ENCODE measurements at places on chromosomes 5 and 9.

DNA sequence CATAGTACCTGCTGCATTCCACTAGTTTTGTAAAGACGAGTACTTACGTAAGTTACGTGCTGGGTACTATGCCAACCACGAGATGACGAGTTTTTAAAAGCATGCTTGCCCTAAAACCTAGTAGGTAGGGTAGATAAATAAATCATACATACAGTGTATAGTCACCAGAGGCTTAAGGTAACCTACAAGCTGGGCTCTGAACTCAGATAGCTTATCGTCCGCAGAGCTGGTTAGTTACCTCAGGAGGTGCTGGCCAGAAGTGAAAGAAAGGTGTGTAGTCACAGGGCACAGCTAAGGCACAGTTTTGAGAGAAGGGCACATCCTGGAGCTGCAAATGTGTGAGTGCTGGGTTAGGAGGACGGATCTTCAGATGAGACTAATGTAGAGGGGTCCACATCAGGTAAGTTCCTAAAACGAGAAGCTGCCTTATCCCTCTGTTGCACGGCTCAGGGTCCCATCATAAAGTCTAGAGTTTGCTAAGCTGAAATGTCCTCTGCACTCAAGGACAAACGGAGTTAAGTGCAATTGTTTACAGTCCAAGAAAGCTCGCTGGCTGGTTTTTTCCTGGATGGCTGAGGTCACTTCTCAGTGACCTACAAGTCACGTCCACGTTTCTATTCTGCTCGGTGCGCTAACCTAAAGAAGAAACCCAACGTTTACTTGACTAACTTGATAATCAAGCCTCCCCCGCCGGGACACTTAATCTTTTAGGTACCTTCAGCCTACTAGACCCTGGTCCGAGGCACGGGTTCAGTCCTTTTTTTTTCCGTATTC is 1.1 kb upstream of the SNX24 start:
- peak; percentile 30 for DNase-seq

- no peak for DNase-seq
These were observed 342.4 kb downstream of the FGF10 start for GRCh38 chr5:44046619-44047364.

- DNase-seq = no peak
These were observed 5.6 kb downstream of the IFNA14 start for GRCh38 chr9:21234153-21234687.

DNA sequence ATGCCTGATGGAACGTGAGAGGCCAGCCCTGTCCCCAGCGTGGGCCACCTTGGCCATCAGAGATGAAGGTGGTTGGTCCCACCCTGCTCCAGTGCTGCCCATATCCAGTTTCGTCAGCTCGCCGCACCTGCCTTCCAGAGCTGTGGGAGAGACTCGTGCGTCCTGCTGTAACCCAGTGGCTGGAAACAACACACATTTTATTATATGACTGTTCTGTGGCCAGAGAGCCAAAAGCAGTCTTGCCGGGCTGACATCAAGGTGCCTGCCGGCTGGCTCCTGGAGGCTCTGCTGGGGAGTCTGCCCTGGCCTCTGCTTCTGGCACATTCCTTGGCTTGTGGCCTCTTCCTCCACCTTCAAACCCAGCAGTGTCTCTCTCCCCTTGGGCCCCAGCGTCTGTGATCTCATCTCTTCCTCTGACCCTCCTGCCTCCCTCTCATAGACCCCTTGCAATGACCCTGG is 94.7 kb downstream of the RXRA start:
- DNase-seq = no peak

DNA sequence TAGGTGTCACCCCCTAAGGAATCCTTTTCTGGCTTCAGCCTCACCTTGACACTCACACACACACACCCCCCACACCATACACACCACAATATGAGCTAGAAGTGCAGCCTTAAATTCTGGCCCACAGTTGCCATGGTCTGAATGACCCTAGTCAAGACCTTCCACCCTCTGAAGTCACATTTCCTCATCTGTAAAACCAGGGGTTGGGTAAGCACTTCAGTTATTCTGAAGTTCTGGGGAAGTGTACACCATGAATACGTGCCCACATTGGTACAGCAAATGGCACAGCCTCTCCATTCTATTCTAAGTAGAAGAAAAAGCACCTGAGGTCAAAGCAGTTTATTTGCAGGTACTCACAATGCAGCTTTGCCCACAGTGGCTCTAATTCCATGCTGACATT is 372.8 kb upstream of the KLF4 start:
- no peak for DNase-seq

- DNase-seq = no peak
These were observed 68.5 kb upstream of the FBXW11 start for GRCh38 chr5:172074896-172075295.

- no peak for DNase-seq
These were observed 60.0 kb upstream of the CDH6 start for GRCh38 chr5:31133488-31133887.

GRCh38 chr9:94746541-94747370 is 20.3 kb downstream of the AOPEP start:
- no peak for DNase-seq

DNA sequence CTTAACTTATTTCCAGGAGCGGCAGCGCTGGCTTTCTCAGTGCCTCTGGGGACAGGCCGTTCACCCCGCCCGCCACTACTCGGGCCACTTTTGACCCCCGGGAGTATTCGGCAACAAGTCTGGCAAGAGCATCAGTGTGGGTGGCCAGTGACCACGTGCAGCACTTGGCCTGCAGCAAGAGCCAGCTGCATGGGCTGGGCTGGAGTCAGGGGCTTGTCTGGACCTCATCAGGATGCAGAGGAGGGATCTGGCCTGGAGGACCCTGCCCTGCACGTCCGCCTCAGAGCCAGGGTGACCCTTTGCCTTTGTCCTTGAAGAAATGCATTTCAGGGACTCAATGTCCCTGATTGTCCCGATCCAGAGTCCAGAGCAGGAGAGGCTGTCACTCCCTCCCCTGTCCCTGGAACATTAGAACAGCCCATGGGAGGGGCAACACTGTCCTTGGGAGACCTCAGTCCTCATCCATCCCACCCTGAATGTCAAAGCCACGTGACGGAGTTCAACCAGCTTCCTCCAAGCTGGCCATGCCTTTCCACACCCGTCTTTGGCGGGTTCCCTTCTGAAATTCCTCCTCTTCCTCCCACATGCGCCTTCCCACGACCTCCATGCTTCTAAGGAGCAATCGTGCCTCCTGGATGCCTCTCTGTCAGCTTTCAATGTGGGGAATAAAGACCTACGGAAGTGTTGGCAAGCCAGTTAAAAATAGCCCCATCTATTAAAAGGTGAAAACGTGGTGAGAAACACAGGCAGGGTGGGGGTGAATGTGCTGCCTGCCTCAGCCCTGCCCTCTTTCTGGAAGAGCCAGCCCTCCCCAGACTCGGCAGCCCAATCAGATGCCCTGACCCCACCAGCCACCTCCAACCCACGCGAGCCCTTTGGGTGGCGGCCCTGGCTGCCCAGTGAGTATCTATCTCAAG is 99.0 kb downstream of the OLFM1 start:
- no peak for DNase-seq

DNA sequence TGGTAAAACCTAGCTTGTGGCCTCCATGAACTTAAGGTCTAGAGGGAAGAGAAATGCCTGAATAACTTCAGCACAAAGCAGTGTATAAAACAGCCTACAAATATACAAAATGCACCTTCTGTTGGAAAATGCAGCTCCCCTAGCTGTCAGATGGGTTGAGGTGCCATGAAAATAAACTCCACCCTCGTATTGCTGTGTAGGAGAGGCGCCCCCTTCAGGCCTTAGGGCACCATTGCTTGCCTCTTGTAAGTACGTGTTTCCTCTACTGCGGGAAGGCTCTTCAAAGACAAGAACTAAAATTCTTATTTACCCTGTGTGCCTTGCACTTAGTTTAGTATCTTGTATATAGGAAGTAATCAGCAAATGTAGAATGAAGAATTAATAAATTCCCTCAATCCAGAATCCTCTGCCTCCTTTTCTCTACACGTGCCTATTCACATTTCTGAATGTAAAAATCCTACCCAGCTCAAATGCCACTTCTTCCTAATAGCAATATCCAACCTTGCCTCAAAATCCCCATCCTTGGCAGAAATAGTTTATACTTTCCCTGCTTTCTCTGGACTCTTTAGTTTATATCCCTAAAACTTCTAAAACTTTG is 393.7 kb upstream of the PDE4D start:
- DNase-seq = peak; percentile 72

DNA sequence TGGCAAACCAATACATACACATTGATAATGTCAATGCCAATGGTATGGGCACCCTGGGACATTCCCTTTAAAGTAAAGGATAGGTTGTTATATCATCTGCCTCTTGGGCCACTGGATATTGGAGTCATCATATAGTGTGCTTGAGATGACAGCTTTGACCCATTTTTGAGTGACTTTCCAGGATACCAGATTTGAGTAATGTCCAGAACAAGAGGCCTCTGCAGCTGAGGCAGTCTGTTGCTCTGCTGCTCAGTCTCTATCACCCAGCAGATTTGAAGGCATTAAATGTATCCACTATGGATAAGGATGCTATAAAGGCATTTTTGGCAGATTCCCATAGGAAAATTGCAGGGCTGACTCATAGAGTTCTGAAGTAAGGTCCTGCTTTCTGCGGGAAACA is 525.6 kb upstream of the SEMA6A start:
- DNase-seq = no peak

GRCh38 chr9:94014920-94015319 is 59.8 kb upstream of the BARX1 start:
- no peak for DNase-seq

DNA sequence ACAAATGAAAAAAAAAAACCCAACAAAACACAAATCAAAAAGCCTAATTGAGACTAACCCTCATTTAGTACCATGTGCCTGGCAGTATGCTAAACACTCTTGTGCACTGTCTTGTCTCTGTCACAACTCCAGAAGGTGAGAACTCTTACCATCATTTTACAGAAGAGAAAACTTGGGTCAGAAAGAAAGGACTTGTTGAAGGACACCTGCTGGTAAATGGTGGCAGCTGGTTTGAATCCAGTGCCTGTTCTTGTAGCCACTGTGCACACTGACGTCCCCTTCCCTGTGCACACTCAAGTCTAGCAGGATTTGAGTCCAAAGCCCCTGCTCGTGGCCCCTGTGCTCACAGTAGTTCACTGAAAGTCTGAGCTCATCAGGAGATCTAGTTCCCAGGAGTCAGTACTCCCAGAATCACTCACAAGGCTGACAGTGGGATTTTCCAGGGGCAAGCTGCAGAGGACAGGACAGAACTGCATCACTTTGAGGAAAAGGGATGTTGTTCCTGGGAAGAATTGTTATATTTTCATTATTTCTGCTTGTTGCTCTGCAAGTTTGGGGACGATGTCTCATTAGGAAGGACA is 43.0 kb upstream of the HSD17B4 start:
- peak; percentile 44 for DNase-seq

GRCh38 chr5:42621242-42621641 is 135.4 kb upstream of the CCDC152 start:
- DNase-seq = no peak

All from MM.1S (cell line).